NCI-H1048 (cell line): ENCODE measurements at places on chromosomes 7 and 10.

DNA sequence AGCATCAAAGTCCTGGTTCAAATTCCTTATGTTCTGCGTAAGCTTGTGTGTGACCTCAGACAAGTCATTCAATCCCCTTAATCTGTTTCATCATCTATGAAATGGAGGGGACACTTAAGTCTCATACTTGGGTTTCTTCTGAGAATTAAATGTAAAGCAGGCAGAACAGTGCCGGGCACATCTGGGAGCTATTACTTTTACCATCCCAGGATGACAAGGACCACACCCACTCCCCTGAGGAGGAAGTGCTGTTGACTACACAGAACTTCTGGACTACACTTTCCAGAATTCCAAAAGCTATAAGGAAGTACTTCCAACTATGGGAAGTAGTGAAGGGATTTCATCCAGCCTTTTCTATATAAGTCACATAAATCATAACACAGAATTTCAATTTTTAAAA, 294.9 kb downstream of the IPMK start:
- DNase-seq, result no peak

DNA sequence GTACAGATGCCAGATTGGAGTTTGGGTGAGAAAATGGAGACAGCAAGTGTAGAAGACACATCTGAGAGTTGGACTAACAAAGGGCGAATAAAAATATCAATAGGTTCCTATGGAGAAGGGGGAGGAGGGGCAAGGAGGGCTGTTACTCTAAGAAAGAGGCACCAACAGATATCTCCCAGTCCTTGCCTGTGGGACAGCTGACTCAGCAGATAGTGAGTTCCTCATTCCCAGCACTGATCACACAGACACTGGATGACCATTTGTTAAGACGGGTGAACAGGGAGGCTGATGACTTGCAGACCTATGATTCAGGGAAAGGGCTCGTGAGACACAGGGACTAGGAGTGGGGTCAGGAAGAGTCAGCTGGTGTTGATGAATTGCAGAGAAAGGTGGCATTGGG, 5.7 kb upstream of the PRR15 start:
- no peak for DNase-seq

GRCh38 chr7:40640566-40640965, 505.8 kb downstream of the SUGCT start:
- no peak for DNase-seq

GRCh38 chr7:134029-134428, 58.3 kb upstream of the FAM20C start:
- DNase-seq, result no peak

- DNase-seq, result no peak
Observed at GRCh38 chr7:144720710-144721109, 115.1 kb downstream of the TPK1 start.

DNA sequence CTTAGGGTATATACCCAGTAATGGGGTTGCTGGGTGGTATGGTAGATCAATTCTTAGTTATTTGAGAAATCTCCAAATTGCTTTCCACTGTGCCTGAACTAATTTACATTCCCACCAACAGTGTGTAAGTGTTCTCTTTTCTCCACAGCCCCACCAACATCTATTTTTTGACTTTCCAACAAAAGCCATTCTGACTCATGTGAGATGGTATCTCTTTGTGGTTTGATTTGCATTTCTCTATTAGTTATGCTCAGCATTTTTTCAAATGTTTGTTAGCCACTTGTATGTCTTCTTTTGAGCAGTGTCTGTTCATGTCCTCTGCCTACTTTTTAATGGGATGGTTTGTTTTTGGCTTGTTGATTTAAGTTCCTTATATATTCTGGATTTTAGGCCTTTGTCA, 66.4 kb downstream of the MGAM2 start:
- DNase-seq, result no peak

DNA sequence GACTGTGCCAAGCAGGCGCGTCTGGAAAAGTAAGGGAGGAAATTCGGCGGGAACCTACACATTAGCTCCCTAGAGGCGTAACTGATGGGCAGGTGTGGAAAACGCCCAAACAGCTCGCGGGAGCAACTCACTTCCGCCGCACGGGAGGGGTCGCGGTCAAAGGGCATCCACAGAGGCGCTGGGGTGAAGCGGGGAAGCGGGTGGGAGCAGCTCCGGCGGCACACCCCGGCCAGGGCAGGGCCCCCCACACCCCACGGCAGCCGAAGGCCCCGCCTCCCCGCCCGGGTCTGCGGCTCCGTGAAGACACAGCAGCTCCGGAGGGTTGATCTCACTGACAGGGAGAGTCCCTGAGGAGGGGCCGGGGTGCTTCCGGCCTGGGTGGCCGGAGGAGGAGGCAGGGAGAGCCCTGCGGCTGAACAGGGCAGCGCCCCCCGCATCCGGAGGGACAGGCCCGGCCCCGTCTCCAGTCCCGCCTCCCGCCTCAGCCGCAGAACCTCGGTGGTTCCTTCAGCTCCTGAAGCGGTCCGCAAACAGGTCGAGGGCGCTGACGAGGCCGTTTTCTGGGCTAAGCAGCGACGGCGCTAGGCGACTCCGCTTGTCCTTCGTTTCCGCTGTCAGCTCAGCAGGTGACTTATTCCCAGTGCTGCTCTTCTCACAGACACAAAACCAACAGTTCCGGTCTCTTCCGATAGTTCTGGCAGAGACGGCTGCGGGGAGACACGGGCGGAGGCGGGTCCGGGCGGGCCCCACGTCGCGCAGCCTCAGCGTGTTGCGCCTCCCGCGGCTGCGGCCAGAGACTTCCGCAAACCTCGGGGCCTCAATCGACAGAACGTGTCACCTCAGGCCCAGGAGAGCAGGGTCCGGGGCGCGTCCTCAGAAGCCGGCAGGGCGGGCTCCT, 276.1 kb downstream of the DNAJB6 start:
- no peak for DNase-seq

- no peak for DNase-seq
Observed at GRCh38 chr10:11284291-11285085, 266.8 kb downstream of the CELF2 start.

- no peak for DNase-seq
Observed at GRCh38 chr7:122684504-122684903, 14.4 kb downstream of the RNF133 start.

DNA sequence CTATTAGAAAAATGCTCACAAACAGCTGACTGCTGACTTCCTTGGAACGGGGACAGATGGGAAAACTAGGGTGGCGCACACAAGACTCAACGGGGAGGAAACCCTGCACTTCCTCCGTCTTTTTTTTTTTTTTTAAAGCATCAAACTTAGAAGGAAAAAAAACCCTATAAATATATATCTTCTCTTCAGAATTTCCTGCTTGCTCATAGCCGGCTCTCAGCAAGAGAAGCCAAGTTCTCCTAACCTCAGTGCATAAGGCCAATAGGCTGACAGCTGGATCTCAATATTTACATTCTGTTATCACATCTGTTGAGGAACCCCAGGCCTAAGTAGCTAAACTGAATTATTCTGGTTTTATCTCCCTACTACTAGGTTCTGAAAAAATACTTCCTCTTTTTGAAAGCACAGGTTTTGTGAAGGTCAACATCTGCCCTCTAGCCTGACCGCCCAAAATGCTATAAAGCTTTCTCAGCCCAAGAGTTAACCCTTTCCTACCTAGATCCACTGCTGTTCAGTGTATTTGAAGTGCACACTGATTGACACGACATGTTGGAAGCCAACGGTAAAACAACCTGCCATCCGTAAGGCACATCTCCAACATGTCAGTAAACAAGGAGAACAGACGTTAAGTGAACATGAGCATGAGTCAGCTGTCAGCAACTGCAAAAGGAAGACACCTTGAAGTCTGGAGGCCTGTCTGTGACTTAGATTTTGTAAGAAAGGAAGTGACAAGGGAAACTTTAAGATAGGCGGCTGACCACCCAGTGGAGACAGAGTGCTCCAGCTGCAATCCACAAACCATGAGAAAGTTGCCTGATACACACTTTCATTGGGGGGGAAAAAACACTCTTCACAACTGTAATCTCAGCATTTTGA, 83.8 kb downstream of the EBLN1 start:
- DNase-seq, result no peak

DNA sequence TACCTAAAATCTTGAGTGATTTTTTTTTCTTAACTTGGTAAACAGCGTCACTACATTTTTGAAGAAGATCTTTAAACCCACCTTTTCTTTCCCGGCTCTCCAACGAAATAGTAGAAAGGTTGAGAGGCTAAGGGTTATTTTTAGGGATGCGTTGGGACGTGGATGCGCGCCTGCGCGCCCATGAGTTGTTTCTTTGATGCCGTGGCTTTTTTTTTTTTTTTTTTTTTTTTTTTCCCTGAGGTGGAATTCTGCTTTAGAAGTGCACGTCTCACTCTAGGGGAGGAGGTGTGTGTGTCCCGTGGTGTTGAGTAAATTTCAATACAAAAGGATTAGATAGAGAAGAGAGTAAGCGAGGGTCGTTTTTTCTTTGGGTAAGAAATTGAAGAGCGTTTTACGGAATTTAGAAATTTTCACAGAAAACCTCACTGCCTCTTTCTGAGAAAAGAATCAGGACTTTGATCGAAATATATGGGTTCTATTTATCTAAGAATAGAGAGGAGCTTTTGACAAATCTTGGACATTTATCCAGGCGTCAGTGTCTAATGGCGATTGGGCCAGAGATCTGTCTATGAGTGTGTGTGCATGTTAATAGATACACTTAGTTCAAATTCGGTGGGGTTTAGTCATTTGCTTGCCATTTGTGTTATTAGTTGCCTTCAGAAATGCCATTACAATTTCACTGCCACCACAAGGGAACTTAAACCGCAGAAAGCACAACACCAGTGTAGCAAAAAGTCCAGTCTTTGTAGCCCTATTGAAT, 1.2 kb upstream of the SP8 start:
- DNase-seq, result no peak

- DNase-seq, result no peak
Observed at GRCh38 chr10:113953505-113954272, 90.0 kb upstream of the ADRB1 start.
